Left forelimb (tissue), 1 donor: ENCODE measurements at places on chromosomes 16 and 17.

DNA sequence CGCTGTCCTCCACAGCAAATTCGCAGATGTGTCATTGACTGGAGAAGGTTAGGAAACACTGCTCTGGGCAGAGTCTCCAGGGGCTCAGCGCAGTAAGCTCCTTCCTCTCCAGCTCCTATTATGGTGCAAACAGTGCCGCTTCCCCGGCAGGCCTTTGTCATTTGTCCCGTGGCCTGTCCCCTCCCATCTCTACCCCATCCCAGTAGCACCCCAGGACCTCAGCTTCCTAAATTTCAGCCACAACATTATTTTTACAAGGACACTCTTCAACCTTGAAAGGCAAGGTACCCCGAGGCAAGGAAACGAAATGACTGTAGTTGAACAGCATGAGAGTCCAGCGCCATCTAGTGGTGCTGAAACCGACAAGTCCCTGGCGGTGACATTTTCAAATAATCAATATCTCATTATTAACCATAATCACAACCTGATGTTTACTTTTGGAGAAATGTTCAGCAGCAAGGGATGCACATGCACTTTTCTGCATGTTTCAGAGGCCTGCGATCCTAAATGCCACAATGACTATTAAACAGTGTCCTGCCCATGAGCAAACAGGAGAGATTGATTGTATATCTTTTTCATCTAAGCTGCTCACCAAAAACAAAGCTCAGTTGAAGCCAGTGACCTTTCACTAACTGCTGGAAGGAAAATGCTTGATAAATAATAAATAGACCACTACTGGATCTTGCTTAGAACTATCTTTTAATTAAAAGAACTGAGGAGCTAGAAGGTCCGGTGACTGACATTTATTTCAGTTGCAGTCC is 16.5 kb downstream of the MRPS23 start:
- DNase-seq = peak; percentile 73

DNA sequence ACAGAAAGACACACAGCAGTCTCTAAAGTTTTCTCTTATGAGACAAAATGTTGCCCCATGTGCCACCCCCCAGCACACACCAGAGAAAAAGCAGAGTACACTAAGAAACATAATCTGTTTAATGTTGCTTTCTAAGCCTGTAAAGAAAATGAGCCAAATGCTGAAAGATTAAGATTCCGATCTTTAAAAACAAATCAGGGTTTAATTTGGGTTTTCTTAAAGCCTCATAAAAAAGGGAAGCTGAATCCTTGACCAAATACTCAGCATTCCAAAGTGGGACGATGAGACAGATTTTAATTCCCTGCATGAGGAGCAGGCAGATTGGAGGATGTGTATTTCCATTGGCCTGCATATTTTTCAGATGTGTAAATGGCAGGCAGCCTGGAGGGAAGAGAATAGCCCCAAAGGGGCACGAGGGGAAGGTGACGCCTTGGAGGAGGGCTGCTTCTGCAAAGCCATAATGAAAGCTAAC is 118.4 kb downstream of the COPRS start:
- no peak for DNase-seq

- no peak for DNase-seq
Observed at GRCh38 chr16:22970209-22970865, 156.4 kb downstream of the HS3ST2 start.

DNA sequence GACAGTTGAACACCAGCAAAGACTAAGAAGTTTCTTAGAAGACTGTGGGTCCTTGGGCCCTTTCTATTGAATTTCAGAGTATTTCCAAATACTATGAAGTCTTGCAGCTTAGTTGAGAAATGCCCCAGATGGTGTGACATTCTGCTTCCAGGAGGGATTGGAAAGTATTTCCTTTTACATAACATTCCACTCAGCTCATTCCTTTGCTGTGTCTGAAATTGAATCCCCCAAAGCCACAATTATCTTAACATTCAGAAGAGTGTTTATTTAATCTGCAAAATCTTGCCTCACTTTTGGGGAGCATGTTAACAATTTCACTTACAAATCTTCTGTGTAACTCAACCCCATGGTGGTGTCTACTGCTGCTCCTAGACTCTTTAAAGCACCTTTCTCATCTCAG is 307.7 kb downstream of the WWOX start:
- DNase-seq = no peak

DNA sequence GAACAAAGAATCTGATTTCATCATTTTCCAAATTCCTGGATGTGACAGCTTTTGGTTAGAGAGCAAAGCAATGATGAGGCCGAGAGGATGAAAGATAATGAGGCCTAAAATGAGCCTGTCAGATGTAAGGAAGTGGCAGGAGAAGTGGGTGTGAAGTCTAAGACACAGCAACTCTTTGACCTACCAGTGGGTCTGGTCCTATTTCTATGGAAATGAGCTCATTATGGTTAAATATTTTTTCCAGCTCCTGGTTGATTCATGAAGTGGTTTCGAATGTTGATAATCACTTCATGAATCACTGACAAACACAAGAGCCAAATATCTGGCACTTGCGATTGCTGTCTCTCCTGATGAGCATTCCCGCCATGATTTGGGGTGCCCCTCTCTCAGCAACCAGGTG is 273.3 kb upstream of the CDH5 start:
- DNase-seq = no peak

- no peak for DNase-seq
Observed at GRCh38 chr17:47615766-47616424, 33.8 kb upstream of the KPNB1 start.

- DNase-seq = no peak
Observed at GRCh38 chr16:17845031-17845430, 374.3 kb upstream of the XYLT1 start.

DNA sequence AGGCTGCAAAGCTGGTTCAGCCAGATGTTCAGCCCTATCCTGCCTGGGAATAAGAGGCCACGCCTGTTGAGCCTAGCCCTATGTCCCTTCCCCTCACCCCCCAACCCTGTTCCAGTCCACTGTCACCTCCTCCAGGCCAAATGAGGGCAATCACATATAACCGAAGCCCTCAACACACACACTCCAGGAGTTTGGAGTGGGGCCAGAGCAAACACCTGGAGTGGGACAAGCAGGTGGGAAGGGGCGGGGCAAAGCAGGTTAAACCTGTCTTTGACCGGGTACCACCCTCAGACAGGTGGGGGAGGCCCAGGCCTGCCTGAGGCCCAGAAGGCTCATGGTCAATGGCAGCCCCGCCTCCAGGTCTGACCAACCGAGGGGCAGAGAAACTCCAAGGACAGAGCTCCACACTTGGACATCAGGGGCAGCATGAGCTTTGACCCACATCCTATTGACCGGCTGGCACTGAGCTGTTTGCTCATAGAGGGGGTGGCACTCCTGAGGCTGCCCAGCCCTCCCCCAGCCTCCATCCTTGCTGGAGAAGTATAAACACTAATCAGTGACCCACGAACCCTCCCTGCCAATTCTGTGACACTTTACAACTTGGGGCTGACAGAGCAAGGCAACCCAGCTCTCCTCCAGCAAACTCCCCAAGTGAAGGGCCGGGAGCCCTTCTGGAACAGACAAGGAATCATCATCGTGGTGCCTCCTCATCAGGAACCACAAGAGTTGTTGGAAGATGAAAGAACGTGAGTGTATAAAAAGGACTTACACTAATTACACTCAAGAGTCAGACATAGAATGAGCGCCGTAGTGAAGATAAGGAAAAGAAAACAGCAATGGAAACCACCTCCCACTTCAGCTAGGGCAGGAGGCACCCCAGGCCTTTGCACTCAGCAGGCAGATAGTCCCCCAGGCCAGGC is 1.5 kb downstream of the ESRP2 start:
- no peak for DNase-seq

- no peak for DNase-seq
Observed at GRCh38 chr16:89346869-89347268, 129.4 kb downstream of the ZNF778 start.

GRCh38 chr17:48444516-48445247 is 14.7 kb upstream of the SKAP1 start:
- DNase-seq = no peak

GRCh38 chr16:49470513-49470991 is 96.9 kb downstream of the C16orf78 start:
- DNase-seq = peak; percentile 40

- no peak for DNase-seq
Observed at GRCh38 chr16:54164789-54165173, 121.8 kb downstream of the IRX3 start.

DNA sequence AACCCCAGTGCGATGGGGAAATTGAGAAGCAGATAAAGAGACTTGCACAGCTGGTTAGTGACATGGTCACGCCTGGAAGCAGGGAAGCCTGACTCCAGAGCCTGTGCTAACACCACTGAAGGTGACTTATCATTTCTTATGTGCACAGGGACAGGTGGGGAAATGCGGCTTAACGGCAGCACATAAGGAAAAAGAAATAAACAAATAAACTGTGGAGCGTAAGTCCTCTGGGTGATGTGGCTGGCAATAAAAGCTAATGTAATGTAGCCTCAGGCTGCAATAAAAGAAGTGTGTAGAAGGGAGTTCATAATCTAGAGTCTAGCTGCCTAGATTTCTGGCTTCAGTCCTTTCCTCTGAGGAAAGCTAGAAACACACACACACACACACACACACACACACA is 10.6 kb downstream of the CDH11 start:
- DNase-seq = no peak

DNA sequence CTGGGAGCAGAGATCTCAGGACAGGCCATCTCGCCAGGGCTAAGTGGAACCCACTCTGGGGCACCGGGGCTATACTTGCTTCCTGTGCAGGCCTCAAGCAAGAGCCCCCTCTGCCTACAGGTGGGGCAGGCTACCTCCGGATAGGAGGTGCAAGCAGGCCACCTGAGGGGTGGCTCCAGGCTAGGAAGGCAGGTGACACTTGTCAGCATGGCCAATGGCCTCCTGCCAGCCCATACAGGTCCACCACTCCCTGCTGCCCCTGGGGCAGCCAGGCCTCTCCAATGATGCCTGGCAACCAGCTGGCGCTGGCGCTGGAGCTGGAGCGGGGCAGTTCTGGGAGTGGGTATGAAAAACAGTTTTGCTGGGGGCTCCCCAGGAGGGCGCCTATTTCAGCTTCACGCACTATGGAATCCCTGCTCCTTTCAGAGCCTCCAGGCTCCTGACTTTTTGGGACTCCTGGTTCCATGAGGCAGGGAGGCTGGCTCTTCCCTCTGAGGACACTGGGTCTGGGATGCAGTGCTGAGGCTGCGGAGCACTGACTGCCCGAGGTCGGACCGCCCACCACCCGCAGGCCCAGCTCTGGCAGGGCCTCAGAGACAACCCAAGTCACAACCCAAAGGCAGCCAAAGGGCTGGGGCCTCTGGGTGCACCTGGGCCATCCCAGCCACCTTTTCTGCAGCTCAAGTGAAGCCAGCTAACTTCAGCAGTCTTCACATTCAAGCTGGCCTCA is 8.4 kb upstream of the SREBF1 start:
- no peak for DNase-seq

- peak; percentile 47 for DNase-seq
Observed at GRCh38 chr16:56353054-56353921, 72.1 kb downstream of the AMFR start.

GRCh38 chr17:9907883-9908648 is 3.0 kb upstream of the RCVRN start:
- DNase-seq = no peak

- DNase-seq = no peak
Observed at GRCh38 chr16:1839554-1839953, 12.5 kb downstream of the FAHD1 start.

- DNase-seq = no peak
Observed at GRCh38 chr16:47600376-47600775, 139.2 kb downstream of the PHKB start.

DNA sequence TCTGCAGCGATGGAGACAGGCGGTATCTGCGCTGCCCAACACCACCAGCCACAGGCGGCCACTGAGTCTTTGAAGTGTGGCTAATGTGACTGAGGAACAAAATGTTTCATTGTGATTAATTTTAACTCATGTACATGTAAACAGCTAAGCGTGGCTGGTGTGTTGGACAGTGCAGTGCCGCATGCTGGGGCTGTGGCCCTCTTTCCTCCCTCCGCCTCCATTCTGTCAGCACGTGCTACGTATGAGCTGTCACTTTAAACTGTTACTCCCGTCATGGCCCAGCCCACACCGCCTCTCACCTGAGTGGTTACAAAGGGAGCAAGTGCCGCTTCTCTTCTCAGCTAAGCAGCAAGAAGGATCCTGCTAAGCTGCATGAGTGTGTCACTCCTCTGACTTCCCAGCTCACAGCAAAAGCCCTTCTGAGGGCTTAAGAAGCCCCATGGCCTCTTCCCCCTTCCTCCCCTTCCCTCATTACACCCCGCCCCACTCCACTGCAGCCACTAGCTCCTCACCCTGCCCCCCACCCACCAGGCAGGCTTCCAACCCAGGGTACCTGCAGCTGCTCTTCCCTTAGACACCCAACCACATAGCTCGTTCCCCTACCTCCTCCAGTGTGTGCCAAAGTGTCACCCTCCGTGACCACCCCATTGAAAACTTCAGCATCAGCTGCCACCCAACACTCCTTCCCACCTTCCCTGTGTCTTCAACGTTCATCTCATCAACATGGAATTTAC is 15.0 kb downstream of the HASPIN start:
- no peak for DNase-seq

GRCh38 chr16:75333721-75334163 is 82.3 kb upstream of the BCAR1 start:
- DNase-seq = no peak

DNA sequence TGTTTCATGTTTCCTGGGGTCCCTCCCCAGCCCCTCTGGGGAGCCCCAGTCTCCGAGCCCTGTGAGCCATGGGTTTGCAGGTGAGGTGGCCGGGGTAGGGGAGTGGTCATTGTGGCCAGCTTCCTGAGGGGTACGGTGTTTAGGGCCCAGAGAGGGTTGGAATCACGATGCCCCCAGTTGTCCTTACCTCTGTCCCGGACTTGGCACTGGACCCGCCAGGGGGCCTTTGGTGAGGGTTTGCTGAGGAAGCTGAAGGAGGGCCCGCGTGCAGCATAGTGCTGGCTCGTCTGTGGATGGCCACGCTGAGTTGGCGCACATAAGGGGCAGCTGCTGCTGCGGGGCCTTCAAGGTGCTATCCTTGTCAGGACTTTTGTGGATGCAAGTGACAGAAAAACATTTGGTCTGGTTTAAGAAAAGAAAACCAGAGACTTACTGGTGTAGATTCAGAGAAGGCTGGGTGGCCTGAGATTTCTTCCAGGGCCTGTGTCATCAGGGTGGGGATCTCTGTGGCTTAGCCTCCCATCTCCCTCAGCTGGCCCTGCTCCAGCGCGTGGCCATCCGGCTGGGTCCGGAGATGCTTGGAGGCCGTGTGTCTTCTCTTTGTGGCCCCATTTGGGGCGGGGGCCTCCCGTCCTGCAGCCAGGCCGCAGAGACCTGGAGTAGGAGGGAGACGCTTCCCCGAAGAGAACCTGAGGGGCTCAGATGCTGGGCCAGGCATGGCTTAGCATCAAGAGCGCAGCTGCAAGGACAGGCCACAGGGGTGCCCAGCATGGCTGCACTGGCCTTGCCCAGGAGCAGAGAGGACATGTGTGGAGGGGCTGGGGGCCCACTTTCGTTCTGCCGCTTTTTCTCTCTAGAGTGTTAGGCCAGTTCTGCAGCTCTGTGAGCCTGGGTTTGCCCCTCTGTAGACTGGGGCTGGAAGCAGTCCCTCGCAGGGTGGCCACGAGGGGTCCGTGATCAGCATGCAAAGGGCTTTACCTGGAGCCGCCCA is 33.7 kb upstream of the NUDT16L1 start:
- no peak for DNase-seq

GRCh38 chr16:90072442-90073105 is 4.6 kb downstream of the PRDM7 start:
- DNase-seq = no peak
